ENCODE measurements at places on chromosomes 12 and 14.

GRCh38 chr12:132445884-132446632, 43.9 kb upstream of the FBRSL1 start:
- DNase-seq: peak; percentile 69

DNA sequence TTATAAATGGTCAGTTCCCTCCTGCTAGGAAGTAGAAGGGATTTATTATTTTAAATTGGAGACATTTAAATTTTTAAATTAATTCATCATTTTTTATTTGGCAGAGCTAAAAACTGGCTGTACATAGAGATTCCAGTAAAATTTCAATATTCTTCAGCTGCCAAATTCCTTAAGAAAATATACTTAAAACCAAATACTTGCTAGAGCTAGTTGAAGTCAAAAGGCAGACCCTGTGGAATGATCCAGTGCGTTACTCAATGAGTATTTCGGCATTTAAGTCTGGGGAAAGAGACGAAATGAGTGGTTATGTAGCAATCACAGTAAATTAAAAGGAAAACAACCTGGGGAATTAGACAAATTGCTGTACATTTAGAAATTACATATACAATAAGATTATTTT, 1104.7 kb downstream of the SLC6A15 start:
- no peak for DNase-seq

- DNase-seq: no peak
These were observed 9.4 kb downstream of the SSPN start for GRCh38 chr12:26204612-26205289.

DNA sequence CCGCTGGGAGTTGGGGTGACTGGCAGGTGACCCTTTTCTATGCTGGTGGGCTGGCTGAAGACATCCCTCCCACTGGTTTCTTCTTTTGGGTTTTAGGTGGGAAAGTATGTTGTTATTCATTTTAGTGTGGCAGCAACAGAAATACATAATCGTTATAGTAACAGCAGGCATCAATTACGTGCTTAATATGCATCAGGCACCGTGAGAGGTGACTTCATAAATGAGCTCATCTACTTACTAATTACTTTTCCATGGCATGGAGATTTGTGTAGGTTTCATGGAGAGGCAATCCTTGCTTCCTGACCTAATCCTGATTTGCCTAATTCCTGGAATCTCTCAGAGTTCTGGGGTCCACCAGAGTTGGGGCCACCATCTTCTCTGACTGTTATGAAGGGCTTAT, 13.4 kb upstream of the CELA1 start:
- DNase-seq: no peak

DNA sequence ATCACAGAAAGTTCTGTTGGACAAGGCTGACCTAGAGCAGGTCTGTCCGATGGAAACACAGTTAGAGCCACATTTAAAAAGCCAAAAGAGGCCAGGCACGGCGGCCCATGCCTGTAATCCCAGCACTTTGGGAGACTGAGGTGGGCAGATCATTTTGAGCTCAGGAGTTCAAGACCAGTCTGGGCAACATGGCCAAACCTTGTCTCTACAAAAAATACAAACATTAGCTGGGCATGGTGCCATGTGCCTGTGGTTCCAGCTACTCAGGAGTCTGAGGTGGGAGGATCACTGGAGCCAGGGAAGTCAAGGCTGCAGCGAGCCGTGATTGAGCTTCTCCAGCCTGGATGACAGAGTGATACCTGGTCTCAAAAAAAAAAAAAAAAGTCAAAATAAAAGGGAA, 14.9 kb downstream of the UBE3B start:
- DNase-seq: no peak

GRCh38 chr14:103526247-103526913, 2.6 kb upstream of the TRMT61A start:
- DNase-seq: no peak

DNA sequence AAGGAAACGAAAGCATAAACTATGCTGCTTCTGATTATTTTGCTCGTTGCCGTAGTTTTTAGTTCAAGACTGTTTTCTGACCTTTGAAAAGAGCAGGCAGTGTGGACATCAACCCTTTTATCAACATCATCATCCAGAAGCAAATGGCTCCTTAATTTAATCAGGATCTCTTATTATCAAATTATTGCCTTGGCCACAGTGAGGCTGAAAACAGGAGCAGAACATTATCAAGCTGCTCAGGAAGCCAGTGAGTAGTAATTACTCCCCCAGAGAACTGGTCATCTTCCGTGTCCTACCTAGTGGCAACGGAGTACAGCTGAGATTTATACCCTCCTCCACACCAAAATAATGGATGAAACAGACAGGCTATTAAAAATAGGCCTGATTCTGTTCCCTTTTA, 2.2 kb upstream of the DIABLO start:
- no peak for DNase-seq

DNA sequence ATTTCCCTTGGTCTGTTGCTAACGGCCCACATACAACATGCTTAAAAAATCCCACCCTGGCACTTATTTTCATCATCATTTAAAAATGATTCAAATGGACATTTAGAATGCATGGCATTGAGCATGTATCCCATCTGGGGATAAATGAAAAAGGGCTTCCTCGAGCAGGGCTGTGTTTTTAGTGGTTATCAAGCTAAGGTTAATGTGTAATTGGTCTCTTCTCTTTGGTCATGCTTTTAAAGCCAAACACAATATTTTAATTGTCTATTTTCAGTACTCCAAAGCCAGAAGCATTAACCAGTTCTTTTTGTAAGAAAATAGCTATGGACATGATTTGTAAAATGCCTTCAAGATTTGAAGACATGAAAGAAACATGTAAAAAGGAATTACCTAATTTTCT, 1.9 kb upstream of the TRHDE start:
- DNase-seq: no peak
